GOT3 (cell line): ENCODE measurements at places on chromosomes 13 and 19.

- DNase-seq, result no peak
These were observed 11.7 kb downstream of the SPRY2 start for GRCh38 chr13:80329250-80329649.

DNA sequence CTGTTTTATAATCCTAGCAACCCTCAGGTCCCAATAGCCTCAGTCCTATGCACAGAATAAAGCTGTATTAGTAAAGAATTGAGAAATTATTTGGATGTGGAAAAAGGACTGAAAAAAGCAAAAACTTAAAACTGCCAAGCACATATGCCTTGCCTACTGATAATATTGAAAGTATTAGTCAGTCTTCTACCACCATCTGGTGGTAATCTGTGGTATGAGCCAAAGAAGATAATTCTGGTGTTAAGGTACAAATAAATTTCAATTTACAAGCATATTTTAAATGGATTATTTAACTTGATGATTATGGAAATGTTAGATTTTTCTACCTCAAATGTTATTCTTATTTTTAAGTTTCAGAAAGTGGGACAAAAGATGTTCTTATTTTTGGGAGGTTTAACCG lies 460.3 kb upstream of the KLHL1 start:
- no peak for DNase-seq

DNA sequence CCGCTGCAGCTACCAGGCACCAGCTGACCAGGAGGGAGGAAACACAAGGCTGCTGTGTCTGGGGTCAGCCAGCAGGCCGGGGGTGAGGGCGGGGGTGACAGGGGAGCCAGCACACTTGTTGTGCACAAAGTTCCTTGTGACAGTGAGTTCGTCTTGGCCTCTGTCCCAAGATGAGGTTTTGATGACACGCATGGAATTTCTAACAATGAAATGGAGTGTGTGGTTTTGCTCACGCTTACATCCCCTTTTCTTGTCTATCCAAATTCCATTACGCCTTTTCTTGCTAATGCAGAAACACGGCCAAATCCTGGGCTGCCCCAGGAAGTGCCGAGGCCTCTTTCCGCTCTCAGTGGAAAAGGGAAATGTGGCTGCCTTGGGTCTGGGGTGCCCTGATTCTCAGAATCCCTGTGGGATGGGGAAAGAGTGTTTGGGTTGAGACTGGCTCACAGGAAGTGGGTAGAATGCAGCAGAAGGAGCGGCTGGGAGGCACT lies 73.8 kb downstream of the GADD45B start:
- DNase-seq, result no peak

DNA sequence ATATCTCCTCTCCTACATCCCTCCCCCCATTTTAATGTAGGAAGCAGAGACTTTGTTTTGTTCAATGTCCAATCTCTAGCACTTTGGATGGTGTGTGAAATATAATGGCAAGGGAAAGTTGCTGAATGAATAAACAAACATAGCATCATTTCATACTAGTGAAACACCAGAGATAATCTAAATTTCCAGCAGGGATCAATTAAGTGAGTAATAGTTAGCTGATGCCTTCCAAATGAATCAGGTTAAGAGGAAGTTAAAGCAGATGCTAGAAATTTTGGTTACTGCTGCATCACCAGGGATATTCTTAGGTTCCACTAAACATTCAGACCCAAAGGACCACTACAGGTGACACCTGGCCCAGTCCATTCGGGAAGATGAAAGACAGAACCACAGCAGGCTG lies 8.1 kb downstream of the MRPS31 start:
- DNase-seq, result no peak

DNA sequence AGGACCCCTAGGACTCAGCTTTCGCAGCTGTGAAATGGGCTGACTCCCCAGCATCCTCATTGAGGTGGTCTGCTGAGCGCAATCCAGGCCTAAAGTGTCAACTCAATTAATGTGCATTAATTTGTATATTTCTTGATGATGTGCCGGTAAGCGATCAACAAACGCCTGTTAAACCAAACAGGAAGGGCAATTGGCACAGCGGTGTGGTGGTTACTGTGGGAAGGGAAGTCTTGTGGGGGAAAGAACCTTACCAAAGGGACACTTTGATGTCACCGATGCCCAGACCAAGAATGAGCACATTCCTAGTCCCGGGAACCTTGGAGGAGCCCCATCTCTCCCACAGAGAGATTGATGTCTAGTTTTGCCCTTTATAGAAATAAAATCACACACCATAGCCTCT lies 1.6 kb downstream of the JAK3 start:
- DNase-seq, result no peak

GRCh38 chr19:7789447-7789846 lies 26.4 kb downstream of the CLEC4M start:
- DNase-seq, result no peak
